ENCODE measurements at places on chromosomes 6 and 20. TPM values are rescaled to one million over a fixed set of nuclear protein-coding genes. Genes with fewer than 3 reads are reported as not detected.

Gene SLC4A11
- total RNA-seq = 56.3 TPM

Gene PPIL6
- 2.9 TPM for total RNA-seq

Gene BFSP1
- total RNA-seq = 1.0 TPM

Gene ARFGAP1
- total RNA-seq = 94.8 TPM

Gene HLA-DRB1
- total RNA-seq = 109 TPM

Gene FAM83B
- 24.9 TPM for total RNA-seq

Measured in ureter (tissue), 1 donor.